ENCODE measurements at places on chromosomes 7 and 10.
A peak's percentile ranks its signal among the peaks of the same experiment; 100 is the strongest.

GRCh38 chr7:30468791-30469190, 9.8 kb downstream of the NOD1 start:
- H3K36me3 ChIP-seq: no peaks in the 10 kb centered on the region
- no peak for DNase-seq
- no peak overlapping the region for H3K4me3 ChIP-seq
- H3K27ac ChIP-seq: peak overlapping the region; percentile 79

- DNase-seq: no peak
- H3K36me3 ChIP-seq: no peaks in the 10 kb centered on the region
- no peaks in the 10 kb centered on the region for H3K27me3 ChIP-seq
- peaks cover 53% of the 10 kb centered on the region for H3K4me1 ChIP-seq
These were observed 2.7 kb downstream of the TTYH3 start for GRCh38 chr7:2634267-2635145.

GRCh38 chr10:53093878-53094277, 321.3 kb upstream of the MBL2 start:
- no peaks in the 10 kb centered on the region for H3K36me3 ChIP-seq
- H3K27me3 ChIP-seq: no peaks in the 10 kb centered on the region
- H3K4me1 ChIP-seq: no peaks in the 10 kb centered on the region
- no peak overlapping the region for H3K4me3 ChIP-seq
- H3K27ac ChIP-seq: no peak overlapping the region
- no peak for DNase-seq

DNA sequence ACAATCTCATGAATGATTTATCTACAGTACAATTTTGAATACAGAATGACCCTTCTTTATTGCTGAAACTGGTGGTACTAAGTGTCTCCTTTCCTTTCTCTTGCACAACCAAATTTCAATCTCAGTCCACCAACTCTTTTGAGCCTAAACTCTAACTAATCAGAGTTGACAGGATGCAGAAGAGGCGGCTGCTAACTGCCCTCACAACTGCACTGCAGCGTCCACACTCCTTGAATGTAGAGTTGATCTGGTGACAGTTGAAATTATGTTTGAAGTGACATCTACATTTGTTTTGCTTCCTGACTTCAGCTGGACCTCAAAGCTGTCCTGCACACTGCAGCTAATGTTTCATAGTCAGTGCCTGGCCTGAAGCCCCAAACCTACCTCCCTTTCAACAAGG, 139.6 kb downstream of the ZMYND11 start:
- DNase-seq: no peak
- peaks cover 27% of the 10 kb centered on the region for H3K36me3 ChIP-seq
- no peak overlapping the region for H3K27ac ChIP-seq
- no peak overlapping the region for H3K4me3 ChIP-seq

GRCh38 chr7:99032928-99033327, 111.0 kb downstream of the SMURF1 start:
- H3K27ac ChIP-seq: no peak overlapping the region
- peaks cover 99% of the 10 kb centered on the region for H3K36me3 ChIP-seq
- H3K27me3 ChIP-seq: no peaks in the 10 kb centered on the region
- H3K4me1 ChIP-seq: no peaks in the 10 kb centered on the region
- DNase-seq: no peak
- no peak overlapping the region for H3K4me3 ChIP-seq

DNA sequence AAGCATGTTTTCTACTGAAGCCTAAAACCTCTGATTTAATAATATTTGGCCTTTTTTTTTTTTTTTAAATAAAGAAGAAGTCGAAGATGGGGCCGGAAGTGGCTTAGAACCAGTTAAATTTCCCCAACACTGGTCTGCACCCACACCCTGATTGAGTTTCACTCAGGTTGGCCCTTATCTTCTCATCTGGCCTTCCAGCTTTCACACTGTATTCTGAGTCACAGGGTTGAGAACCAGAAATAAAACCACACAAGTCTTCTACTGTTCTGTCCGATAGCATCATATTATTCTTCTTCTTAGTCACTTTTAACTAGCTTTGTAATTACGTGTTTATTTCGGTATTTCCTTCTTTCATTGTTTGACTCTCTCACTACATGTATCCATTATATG, 9.9 kb downstream of the ZNF365 start:
- H3K27me3 ChIP-seq: no peaks in the 10 kb centered on the region
- H3K27ac ChIP-seq: peak overlapping the region; percentile 20
- no peaks in the 10 kb centered on the region for H3K36me3 ChIP-seq
- H3K4me1 ChIP-seq: peaks cover 8% of the 10 kb centered on the region

DNA sequence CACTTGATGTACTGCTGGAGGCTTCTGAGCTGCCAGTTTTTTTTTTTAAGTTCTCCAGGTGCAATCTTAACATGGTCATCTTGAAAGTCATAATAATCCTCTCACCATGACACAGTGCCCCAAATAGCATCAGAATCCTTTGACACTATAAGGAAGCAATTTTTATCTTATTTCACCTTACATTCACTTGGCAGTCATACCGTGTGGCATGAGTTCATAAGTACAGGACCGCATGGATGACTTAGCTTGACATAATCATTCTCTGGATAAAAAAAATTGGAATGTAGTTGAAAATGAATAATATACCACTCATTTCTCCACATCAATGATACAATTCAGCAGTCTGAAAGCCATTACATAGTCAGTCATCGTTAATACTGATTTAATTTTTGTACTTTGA, 25.6 kb upstream of the TMEM196 start:
- DNase-seq: no peak
- no peak overlapping the region for H3K27ac ChIP-seq
- no peaks in the 10 kb centered on the region for H3K4me1 ChIP-seq

DNA sequence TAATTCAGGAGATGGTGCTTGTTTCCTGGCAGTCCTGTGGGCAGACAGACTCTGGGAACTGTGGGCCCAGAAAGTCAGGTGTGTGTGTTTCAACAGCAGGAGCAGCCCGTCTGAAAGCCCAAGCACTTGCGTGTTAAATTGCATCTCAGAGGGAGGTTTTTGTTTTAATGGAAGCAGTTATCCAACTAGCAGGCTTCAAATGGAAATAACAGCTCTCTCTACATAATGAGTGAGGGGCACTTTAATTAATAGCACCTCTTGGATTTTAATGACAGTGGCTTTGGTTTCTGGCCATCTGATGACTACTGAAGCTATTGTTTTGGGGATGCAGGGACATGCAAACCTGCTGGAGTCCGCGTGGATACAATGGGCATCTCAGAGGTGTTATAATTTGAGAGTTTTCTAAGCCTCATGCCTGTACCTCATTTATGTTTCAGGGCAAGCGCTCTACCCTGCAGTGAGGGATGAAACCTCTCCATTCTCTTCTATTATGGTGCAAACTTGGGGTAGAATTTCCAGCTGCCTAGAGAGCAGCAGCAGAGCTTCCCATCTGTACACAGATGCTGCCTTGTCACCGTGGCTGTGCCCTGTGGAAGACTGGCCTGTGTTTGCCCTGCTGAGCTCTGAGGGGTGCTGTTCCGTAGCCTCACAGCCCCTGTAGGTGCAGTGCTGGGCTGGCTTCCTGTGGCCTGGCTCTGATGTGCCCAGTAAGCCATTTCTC, 206.6 kb upstream of the GPR26 start:
- H3K27me3 ChIP-seq: peaks cover 4% of the 10 kb centered on the region
- no peaks in the 10 kb centered on the region for H3K4me1 ChIP-seq
- no peak overlapping the region for H3K4me3 ChIP-seq
- H3K36me3 ChIP-seq: no peaks in the 10 kb centered on the region
- no peak for DNase-seq
- H3K27ac ChIP-seq: no peak overlapping the region

DNA sequence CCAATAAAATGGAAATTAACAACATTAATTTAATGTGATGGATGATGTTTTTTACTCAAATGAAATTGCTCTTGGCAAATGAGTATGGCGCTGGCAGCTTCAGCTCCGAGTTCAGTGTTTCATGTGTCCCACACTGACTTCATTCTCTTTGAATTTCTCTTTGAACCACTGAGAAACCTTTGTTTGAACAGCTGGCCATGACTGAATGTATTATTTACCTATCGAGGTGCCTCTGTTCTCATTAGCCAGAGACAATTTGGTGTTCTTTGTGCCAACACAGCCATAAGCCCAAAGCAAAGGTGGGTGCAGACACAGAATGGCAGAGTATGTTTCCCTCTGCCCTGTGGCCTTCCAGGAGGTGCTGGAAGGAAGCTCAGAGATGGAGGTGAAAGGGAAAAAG, 42.1 kb downstream of the TMEM178B start:
- no peaks in the 10 kb centered on the region for H3K27me3 ChIP-seq
- H3K4me1 ChIP-seq: no peaks in the 10 kb centered on the region
- DNase-seq: no peak
- no peak overlapping the region for H3K27ac ChIP-seq

DNA sequence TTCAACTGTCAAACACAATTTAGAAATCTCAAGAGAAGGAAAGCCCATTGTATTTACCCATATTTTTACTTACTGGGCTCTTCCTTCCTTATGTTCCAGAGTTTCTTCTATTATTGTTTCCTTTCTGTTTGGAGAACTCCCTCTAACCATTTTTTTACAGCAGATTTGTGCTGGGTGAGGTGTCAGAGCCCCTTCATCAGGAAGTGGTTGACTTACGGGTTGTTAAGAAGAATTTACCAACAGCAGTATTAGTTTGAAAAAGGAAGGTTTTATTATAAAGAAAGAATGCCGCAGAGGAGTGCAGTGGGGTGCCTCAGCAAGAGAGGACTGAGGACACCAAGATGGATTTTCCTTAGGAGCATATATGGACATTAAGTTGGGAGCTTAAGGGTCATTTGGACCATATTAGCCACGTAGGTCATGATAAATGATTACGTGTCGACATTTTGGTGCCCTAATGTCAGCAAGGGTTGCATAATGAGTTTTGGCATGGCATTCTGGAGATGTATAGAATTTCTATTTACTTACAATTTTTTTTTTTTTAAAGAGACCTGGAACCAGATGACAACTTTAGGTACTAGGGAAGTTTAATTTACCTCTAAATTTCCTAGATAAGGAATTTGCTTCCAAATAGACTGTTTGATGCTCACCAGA, 6.3 kb upstream of the TBATA start:
- H3K4me3 ChIP-seq: no peak overlapping the region
- H3K27me3 ChIP-seq: no peaks in the 10 kb centered on the region
- no peak for DNase-seq
- no peaks in the 10 kb centered on the region for H3K36me3 ChIP-seq

DNA sequence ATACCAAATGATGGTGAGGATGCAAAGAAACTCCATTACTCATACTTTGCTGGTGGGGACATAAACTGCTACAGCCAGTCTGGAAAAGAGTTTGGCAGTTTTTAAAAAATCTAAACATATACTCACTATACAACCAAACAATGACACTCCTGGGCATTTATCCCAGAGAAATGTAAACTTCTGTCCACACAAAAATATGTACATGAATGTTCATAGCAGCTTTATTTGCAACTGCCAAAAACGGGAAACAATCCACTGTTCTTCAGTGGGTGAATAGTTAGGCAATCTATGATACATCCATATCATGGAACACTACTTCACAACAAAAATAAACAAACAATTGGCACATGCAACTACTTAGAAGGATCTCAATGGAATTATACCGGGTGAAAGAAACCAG, 276.4 kb upstream of the SP8 start:
- H3K36me3 ChIP-seq: no peaks in the 10 kb centered on the region
- H3K4me1 ChIP-seq: no peaks in the 10 kb centered on the region
- no peak overlapping the region for H3K4me3 ChIP-seq
- H3K27me3 ChIP-seq: no peaks in the 10 kb centered on the region
- H3K27ac ChIP-seq: no peak overlapping the region

GRCh38 chr7:94923412-94923811, 16.0 kb downstream of the PPP1R9A start:
- no peak for DNase-seq
- H3K4me3 ChIP-seq: no peak overlapping the region
- no peaks in the 10 kb centered on the region for H3K36me3 ChIP-seq
- no peak overlapping the region for H3K27ac ChIP-seq

GRCh38 chr7:30163231-30163894, 28.6 kb downstream of the MTURN start:
- no peaks in the 10 kb centered on the region for H3K36me3 ChIP-seq
- H3K4me3 ChIP-seq: no peak overlapping the region
- DNase-seq: no peak

DNA sequence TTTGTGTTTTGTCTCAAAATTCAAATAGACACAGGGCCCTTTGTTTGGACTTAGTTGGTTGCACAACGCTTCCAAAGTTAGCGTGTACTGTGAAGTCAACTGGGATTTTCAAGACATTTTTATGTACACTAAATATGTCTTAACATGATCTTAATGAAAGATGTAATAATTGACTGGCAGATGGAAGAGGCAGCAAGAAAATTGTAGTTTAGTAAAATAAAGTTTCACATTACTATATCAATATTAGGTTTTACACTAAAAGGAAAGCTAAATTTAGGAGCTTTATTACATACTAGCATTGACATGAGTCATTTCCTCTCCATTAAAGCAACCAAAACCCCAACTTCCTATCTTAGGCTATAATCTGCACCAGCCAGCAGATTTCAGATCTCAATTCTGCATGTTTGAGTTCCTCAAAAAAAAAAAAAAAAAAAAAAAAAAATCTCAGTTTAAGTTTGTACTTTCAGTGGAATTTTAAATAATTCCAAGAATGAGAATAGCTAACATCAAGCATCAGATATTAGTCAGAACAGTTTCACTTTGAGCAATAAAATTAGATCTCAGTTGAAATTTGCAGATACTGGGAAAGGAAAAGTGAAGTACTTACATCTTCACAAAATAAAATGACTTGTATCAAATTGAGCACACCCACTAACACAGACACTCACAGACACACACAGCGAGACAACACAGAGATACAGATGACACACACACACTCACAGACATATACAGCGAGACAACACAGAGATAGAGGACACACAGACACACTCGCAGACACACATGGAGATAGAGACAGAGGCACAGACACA, 346.6 kb upstream of the KLF6 start:
- no peak for DNase-seq
- peaks cover 33% of the 10 kb centered on the region for H3K4me1 ChIP-seq
- no peaks in the 10 kb centered on the region for H3K27me3 ChIP-seq

GRCh38 chr10:99395750-99396445, 34.5 kb downstream of the GOT1 start:
- no peak overlapping the region for H3K4me3 ChIP-seq
- no peak overlapping the region for H3K27ac ChIP-seq
- no peak for DNase-seq
- H3K36me3 ChIP-seq: peaks cover 45% of the 10 kb centered on the region
- H3K27me3 ChIP-seq: no peaks in the 10 kb centered on the region
- H3K4me1 ChIP-seq: peaks cover 4% of the 10 kb centered on the region

GRCh38 chr7:152647009-152647408, 28.9 kb downstream of the XRCC2 start:
- no peaks in the 10 kb centered on the region for H3K4me1 ChIP-seq
- H3K27ac ChIP-seq: no peak overlapping the region
- DNase-seq: no peak
- no peak overlapping the region for H3K4me3 ChIP-seq
- H3K27me3 ChIP-seq: no peaks in the 10 kb centered on the region
- H3K36me3 ChIP-seq: no peaks in the 10 kb centered on the region
